ENCODE measurements at places on chromosomes 16 and 17.

DNA sequence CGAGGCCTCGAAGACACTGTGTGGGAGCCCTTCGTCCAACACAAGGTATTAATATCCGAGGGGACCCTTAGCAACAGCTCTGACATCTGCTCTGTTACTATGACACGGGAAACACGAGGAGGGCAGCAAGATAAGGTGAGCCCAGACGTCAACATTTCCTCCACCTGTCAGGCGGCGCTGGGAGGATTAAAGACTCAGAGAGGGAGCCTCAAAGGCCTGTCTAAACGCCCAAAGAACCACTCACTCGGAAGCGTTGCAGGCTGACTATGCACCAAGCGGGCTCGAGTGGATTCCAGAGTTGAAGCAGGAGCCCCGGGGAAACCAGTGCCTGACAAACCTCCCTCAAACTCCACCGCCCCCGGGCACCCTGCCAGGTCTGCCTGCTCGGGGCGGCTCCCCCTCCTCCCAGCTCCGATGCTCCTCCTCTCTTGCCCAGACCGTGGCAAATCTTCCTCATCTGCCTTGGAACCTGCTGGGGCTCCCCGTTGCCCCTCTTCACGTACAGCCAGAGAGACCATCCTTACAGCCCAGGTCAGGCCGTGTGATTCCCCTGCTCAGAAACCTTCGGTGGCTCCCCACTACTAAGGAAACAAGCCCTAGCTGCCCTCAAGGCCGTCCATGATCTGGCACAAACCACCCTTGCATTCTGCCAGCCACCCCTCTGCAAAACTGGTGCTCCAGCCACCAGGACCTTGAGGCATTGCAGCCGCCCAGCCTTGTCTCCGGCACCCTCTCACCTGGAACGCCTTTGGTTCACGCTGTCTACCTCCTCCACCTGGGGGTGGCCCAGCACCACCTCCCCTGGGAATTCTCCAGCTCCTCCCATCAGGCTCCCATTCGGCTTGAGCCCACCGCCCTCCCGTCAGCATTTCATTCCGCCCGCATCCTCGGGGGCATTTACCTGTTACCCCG lies 16.2 kb downstream of the RPH3AL start:
- peak; percentile 23 for DNase-seq

DNA sequence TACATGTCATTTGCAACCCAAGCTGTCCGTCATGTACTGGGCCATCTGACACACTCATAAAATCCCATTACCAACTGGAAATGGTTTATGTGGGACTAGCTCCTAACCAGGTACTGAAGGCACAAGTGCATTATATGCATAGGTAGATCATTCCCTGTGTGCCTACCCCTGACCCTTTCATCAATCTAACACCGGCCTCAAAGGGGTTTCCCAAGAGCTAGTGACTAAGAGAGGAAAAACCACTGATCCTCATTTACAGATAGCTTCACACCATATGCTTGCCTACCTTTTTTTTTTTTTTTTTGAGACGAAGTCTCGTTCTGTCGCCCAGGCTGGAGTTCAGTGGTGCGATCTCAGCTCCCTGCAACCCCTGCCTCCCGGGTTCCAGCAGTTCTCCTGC lies 449.8 kb downstream of the SLC39A11 start:
- DNase-seq: no peak

GRCh38 chr17:54972406-54973138 lies 4.0 kb downstream of the STXBP4 start:
- DNase-seq: no peak

- no peak for DNase-seq
These were observed 5.0 kb upstream of the RPH3AL start for GRCh38 chr17:357644-358043.

Data from stimulated activated CD4-positive, alpha-beta T cell treated with anti-CD3 and anti-CD28 coated beads, Interleukin-12 subunit alpha, Interleukin-12 subunit beta, amount 100 ng/mL, for 24 hours (primary cell).